ENCODE measurements at places on chromosomes 4 and X.
A peak's percentile ranks its signal among the peaks of the same experiment; 100 is the strongest.

DNA sequence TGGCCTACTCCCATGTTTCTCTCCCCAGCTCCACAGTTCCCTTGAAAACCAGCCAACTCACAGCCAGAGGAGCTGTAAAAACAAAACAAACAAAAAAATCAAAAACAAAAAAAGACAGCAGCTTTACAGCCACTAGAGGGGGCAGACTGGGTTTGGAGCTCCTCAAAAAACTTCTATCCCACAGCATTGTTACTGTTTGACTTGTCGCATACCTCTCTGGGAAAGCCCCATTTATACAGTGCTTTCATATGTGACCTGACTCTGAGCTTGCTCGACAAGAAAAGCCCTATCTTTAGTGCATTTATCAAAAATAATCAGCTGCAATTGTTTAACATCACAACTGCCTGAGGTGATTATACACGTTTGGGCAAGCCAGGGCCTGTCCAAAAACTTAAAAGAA, 21.6 kb downstream of the TSPAN6 start:
- peak; percentile 48 for ATAC-seq

GRCh38 chrX:78514852-78515251, 144.3 kb downstream of the RTL3 start:
- ATAC-seq = peak; percentile 72

GRCh38 chrX:47573341-47574075, 8.7 kb upstream of the TIMP1 start:
- no peak for ATAC-seq

DNA sequence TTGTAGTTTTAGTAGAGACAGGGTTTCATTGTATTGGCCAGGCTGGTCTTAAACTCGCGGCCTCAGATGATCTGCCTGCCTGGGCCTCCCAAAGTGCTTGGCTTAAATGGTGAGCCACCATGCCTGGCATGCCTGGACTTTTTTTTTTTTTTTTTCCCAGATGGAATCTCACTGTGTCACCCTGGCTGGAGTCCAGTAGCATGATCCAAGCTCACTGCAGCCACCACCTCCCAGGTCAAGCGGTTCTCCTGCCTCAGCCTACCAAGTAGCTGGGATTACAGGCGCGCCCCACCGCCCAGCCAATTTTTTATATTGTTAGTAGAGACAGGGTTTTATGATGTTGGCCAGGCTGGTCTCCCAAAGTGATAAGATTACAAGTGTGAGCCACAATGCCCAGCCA, 8.4 kb downstream of the UBE2K start:
- no peak for ATAC-seq

DNA sequence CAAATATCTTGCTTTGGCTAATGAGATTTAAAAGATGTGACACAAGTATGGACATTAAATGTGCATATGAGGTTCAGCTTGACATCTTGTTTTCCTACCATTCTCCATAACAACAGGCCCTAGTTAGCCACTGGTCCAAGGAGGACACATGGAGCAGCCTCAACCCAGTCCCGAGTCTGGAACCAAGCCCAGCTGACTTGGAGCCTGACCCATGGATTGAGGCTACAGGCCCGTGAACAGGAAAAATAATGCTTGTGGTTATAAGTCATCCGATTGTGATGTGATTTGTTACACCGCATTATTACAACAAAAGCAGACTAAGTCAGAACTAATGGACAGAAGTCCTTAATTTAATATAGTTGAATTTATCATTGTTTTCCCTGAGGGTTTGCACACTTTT, 123.2 kb upstream of the BANK1 start:
- no peak for ATAC-seq

- peak; percentile 6 for ATAC-seq
These were observed 160.0 kb downstream of the SMIM20 start for GRCh38 chr4:26073886-26074560.

DNA sequence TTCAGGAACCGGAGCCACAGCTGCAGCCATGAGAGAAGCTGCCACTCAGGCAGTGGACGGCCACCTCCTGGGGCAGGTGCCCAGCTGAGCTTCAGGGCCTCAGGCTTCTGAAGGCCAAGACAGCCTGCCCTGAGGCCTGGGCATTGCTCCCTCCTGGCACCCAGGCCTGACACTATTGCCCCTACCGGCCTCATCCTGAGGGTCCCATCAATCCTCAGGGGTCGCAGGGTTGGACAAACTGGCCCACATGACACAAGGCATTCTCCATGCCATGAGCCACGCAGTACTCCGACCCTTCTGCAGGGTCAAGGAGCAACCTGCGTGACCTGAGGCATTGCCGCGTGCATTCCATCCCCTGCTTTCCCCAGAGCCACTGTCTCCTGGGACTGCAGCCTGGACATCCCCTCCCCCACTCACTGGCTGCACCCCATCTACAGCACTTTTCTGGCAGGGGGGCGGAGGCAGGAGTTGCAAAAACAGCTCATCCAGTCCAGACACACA, 3.0 kb upstream of the ZFP92 start:
- no peak for ATAC-seq

GRCh38 chr4:146495269-146495668, 26.5 kb downstream of the SLC10A7 start:
- peak; percentile 51 for ATAC-seq

DNA sequence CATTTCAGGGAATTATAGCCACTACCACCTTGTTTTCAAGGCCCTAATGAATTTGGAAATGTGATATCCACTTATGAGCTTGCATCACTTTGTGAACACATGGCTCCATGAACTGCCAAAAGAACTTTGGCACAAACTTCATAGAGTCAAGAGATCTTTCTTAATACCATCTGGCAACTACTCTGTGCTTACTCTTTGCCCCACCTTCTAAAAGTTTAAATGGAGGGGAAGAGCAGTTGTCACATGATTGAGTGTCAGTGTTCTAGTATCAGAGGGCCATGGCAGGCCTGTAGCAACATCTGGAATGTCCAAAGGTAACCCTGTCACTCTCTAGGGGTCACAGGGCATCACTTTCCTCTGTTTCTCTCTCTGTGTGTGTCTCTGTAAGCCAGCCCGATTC, 2.6 kb upstream of the ADH1B start:
- ATAC-seq = no peak

DNA sequence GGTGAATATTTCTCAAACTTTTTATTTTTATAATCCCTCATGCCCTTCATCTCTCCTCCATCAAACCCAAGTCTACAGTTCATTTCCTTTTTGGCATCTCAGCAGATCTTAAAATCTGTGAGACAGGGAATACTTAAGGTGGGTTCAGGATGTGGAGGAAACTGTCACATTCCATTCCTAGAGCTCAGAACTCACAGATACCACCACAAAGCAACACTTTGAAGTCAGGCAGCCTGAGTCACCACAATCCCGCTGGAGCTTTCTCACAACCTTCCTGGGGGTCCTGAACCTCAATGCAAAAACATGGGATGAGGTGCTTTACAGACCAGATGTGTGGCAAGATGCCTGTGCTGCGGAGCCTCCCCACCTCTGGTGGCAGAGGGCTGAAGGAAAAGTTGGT, 63.2 kb downstream of the HHIP start:
- ATAC-seq = no peak

DNA sequence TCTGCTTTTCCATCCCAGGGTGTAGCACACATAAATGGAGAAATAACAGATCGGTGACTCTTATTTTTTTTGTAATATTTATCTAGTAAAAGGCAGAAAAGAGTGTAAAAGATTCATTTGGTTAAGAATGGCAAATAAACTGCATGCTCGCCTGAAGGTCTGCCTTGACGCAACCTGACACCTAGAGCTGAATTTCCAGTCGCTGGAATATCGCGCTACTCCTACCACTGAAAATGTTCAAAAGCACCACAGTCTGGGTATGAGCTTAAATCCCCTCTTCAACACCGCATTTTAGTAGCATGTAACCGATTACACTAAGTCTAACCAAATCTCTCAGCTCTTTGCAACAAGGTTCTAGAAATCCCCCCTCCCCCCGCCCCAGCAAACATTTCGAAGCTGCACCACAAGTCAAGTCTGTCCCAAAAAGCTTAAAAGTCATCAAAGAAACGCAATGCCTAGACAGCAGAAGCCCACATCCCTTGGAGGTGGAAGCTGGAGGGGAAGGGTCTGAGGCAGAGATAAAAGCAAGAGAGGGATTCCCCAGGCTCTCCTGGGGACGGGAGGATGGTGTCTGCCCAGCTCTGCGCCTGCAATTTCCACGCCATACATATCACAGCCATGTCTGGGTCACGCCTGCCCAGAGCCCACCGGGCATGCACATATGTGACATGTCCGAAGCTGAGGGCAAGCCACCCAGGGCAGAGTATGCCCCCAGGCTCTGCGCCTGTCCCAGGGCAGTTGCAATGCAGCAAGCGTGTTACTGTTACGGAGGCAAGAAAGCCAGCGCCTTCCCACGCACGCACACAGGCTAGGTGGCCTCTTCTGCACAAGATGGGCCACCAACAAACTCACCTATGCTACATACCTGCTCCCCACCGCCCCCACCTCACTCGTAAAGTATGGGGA, 1.4 kb downstream of the FGF13 start:
- ATAC-seq = no peak

GRCh38 chrX:109600237-109600651, 24.7 kb downstream of the KCNE5 start:
- ATAC-seq = no peak

DNA sequence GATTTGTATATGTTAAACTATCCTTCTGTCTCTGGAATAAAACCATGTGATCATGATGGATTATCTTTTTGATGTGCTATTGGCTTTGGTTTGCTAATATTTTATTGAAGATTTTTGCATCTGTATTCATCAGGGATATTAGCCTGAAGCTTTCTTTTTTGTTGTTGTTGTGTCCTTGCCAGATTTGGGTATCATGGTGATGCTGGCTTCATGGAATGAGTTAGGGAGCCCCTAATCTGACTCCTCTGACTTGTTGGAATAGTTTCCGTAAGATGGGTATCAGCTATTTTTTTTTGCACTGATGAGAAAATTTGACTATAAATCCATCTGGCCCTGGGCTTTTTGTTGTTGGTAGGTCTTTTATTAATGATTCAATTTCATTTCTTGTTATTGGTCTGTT, 45.7 kb downstream of the ATP10D start:
- ATAC-seq = no peak

DNA sequence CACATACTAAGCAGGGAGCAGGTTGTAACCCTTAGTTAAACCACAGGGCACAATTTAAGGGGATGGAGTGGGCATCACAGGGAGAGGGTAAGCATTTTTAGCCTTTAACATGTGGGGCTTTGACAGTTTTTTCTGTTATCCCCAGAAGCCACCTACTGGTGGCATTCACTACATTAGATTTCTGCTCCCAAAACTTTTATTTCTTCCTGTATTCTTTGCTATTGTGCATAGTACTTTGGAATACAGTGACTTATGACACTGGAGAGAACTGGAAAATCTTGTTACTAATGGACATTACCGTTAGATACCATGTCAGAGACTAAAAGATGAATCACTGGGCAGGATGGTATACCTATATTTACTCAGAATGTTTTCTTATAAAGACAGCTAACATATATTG, 7.3 kb downstream of the TRIM75 start:
- ATAC-seq = no peak

All from activated CD4-positive, CD25-positive, alpha-beta regulatory T cell treated with anti-CD3 and anti-CD28 coated beads, Interleukin-2, amount 50 U/mL, for 24 hours (primary cell).